ENCODE measurements at places on chromosomes 1 and 21.

GRCh38 chr1:153760440-153760839 is 14.8 kb upstream of the SLC27A3 start:
- no peak for DNase-seq

- DNase-seq: no peak
Observed at GRCh38 chr1:34924759-34925555, 4.5 kb downstream of the DLGAP3 start.

- DNase-seq: no peak
Observed at GRCh38 chr1:76170513-76170912, 96.0 kb downstream of the ST6GALNAC3 start.

- no peak for DNase-seq
Observed at GRCh38 chr1:221069986-221070385, 190.7 kb downstream of the HLX start.

DNA sequence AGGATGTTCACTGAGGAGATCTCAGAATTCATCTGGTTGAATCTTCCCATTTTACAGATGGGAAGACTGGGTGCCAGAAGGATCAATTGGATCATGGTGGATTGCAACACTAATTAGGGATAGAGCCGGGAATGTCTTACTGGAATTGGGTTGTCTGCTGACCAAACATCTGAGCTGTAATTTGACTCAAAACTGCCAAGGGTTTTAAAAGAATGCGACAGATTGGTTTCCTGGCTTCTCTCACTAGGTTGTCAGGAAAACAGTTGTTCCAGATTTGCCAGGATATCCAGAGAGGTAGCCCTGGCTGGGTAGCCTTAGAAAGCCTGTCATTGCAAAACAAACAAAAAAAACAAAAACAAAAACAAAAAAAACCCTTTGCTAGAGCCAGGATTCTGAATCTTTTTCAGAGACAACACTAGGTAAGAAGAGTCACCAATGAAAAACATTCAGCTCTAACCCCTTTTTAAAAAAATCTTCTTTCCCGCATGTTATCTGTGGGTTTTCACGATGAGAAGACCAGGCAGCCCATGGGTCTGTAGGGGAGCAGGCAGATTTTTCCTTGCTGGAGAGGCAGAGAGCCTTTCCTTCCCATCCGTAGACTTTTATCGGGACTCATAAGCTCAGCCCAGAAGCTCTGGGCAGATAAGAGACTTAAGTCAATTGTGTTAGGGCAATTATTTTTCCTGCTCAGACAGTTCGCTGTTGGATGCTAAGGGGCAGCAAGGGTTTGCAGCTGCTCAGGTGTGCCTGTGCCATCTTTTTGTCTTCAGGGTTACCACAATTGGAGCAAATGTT is 418.9 kb downstream of the PRDM2 start:
- DNase-seq: no peak

Data from kidney epithelial cell (primary cell).